ENCODE measurements at places on chromosomes 1 and 21. TPM values are rescaled to one million over a fixed set of nuclear protein-coding genes. Genes with fewer than 3 reads are reported as not detected.

Gene OR2AK2
- total RNA-seq = not detected

Gene OR6K6
- total RNA-seq = not detected

Gene KCNK2
- total RNA-seq = 0.80 TPM

Gene CYP4A22
- total RNA-seq = not detected

Gene C4BPA
- not detected for total RNA-seq

Gene DENND2D
- 5.7 TPM for total RNA-seq

Gene TAF12
- 55.2 TPM for total RNA-seq

Gene LCE1D
- total RNA-seq = not detected

Gene HSF2BP
- total RNA-seq = 3.5 TPM

Gene RCAN1
- total RNA-seq = 71.9 TPM

Gene ADGRL2
- 18.0 TPM for total RNA-seq

Gene GPR52
- total RNA-seq = not detected

Gene ACOT11
- 1.3 TPM for total RNA-seq

Gene GJA9
- total RNA-seq = not detected

Gene TEKT2
- not detected for total RNA-seq

- DNase-seq = no peak
Observed at GRCh38 chr1:191696354-191696753, 461.9 kb upstream of the RGS18 start.

- DNase-seq = no peak
Observed at GRCh38 chr1:36530261-36530660, 47.5 kb upstream of the CSF3R start.

GRCh38 chr21:44972821-44973220 is 33.0 kb downstream of the SLX9 start:
- DNase-seq = no peak

DNA sequence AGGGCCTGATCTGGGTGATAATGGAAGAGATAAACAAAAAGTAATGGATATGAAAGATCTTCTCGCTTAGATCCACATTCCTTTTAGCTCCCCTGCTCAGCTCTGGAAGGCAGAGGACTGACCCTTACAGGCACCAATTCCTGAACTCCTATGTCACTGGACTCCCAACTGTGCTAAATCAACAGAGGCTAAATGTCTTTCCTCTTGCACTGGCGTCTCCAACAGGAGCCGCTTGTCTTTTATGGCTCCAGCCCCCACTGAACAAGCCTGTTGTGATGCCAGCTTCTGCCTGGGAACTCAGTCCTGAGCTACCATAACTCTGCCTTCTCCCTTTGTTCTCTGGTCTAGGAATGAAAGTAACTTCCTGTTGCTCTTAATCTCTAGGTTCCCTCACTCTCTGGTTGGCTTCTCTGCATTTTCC is 142.1 kb upstream of the COL11A1 start:
- DNase-seq = no peak

DNA sequence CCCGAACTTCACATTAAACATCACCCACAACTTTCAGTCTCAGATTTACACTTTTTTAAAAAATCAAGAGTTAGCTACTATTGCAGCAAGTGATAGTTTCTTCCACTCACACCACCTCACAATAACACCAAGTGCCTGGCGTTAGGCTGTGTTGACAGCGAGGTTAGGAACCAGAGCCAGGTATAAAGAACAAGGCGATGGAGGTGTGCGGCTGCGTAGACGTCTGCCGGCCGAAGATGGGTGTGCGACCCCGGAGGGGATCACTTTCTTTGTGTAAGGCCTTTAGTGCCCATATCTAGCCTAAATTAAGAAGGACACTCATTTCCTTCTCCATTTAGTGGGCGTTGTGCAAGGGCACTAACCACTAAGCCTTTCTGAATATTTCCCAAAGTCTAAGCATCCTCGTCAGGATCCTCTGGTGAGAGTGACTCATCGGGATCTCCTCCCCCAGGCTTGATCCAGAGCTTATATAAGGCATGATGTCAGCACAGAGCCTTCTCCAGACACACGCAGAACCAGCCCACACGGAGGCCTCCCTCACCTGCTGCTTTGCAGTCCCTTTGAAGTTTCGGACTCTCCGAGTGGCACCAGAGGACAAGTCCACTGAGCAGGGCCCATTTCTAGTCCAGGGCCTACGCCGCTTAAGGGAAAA is 11.8 kb downstream of the NHLH2 start:
- DNase-seq = peak; percentile 95

DNA sequence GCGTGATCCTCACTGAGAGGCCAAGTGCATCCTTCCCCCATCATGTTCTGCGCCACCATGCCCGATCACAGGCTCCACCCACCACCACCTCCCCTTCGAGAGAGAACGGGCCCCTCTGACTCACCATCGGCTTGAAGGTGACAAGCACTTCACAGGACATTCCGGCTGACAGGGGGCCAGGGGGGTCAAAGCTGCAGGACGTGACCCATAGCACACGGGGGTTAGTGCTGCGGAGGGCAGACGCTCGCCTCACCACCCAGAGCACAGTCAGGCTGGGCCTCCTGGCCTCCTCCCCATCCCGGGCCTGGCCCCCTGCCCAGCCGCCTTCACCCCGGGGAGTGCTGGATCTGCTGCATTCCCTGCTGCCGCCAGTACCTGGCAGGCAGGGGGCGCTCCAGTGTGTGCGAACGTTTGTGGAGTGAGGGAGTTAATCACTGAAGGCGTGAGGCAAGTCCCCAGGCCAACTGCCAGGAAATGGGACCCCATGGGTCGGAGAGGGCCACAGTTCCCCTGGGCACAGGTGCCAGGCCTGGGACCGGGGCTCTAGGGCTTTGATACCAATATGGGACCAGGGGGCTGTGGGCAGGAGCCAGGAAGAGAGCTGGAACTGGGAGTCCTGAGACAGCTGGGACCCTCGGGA is 40.9 kb upstream of the TMEM52 start:
- peak; percentile 92 for DNase-seq

GRCh38 chr1:91870322-91870721 is 15.6 kb downstream of the TGFBR3 start:
- no peak for DNase-seq

- DNase-seq = no peak
Observed at GRCh38 chr1:179351281-179351680, 14.5 kb upstream of the AXDND1 start.

DNA sequence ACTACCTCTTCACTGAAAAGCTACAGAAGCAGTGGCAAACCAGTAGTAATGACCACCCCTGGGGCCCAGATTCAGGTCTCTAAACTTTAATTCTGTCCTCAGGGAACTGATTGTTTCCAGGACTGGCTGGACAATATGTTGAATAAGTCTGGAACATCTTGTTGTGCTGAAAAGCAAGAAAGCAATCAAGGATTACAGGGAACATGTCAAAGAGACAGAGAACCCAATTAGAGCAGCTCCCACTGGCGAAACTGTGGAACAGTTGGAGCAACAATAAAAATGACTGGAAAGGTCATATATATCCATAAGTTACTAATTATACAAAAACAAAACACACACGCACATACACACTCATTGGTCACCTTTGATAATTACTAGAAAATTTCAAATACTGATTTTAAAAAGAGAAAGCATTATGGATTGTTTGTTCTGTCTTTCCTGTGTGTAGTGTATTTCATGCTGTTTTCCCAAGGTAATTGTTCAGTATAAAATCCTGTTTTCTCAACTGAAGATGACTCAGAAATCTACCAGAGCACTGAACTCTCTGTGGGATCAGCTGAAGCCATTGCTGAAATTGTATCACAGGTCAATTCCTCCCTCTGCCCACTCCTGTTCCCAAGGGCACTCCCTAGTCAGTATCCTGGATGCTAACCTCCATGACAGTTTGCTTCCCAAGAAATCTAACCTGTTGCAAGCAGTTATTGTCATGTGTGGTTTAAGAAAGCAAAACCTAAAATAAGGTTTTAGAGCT is 83.6 kb upstream of the RGS1 start:
- peak; percentile 38 for DNase-seq

- no peak for DNase-seq
Observed at GRCh38 chr1:181588631-181589030, 105.3 kb downstream of the CACNA1E start.

DNA sequence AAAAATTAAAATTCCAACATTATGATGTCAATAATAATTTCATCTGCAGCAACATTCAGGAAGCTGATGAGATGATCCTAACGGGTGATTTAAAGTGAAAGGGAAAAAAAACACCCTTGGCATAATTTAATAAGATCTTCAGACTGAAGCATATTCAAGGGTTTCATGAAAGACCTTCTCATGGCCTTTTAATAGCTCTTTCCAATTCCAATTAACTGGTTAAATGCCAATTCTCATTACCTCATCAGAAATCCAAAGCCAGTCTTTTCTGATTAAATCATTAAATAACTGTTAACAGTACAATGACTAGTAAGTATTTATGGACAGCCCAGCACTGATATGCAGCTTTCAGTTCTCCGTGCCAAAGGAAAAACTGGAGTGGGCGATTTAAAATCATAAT is 407.5 kb downstream of the SMYD3 start:
- no peak for DNase-seq

DNA sequence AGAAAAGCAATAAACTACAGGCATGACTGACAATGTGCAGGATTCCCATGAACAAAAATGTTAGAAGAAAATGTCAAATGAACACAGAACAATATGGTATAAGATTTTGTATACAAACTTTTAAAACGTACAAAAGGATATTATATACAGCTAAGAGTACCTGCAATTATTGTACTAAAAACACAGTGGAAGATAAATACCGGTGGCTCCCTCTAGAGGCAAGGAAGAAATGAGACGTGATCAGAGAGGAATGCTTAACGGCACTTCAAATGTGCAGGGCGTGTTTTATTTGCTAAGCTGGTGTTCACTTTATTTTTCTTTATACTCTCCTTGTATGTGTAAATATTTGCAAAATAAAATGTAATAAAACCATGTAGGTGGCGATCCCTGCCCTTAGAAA is 191.8 kb upstream of the SAMSN1 start:
- DNase-seq = peak; percentile 4

DNA sequence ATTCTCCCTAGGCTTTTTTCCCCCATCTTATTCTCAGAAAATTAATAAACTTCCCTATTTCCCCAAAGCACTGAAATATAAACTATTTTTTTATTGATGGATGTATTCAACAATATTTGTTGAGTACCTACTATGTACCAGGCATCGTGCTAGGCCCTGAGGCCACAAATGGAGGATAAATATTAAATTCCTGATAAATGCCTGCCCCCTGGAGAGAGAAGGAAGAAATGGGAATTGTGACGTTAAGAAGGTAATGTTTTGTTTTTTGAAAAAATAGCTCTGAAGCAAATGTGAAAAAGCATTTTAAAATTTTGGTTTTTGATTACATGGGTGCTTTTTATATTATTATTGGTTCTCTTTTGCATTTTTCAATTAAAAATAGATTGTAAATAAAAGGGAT is 60.5 kb upstream of the DPT start:
- DNase-seq = no peak

- no peak for DNase-seq
Observed at GRCh38 chr1:69673321-69673720, 105.6 kb downstream of the LRRC7 start.

GRCh38 chr1:65820983-65821382 is 28.3 kb downstream of the PDE4B start:
- peak; percentile 83 for DNase-seq

DNA sequence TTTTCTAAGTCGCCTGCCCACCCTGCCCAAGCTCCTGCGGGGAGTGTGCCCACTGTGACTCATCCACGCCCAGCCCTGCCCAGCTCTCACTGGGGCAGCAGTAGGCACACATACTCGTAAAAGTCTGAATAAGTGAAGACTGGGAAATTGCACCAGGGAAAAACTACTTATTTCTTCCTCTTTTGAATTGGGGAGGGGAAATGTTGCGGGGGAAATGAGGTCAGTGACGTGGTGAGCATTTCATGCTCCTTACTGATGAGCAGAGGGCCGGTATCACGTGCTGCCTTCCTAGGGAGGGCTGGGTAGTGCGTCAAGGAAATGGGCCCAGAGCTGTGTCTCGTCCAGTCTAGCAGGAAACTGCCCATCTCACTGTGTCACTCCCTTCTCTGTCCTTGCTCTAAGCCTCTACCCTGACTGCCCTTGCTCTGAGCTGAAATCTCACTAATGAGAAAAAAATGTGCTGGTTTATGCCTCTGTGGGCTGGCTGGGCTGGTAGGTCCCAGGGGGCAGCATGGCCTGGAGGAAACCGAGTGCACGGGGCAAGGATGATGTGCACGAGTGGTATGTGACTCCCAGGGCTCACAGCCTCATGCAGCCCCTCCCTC is 13.5 kb upstream of the TNFRSF1B start:
- peak; percentile 49 for DNase-seq

DNA sequence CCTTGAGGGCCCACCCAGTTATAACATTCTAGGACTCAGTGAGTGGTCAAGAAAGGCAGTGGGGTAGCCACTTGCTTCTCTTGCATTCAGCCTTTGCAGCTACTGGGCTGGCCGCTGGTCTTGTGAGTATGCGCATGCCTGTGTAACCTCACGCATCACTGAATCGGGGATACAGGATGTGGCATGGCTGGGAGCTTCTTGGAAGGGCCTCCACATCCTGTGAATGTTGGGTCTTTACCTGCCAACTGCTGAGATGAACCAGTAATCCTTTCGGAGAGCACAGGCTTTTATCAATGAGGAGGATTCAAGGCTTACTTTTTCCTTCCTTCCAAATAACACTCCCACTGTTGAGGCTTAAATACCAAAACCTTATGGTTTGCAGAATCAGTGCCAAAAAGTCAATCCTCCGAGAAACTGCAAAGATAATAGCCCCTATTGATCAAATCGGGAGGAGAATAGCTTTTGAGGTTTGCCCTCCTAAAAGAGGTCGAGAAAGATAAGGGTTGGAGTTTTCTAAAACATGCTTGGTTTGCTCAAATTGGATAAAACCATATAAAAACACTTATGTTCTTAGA is 198.9 kb upstream of the UBE2U start:
- DNase-seq = peak; percentile 61

GRCh38 chr1:176068901-176069300 is 138.2 kb downstream of the COP1 start:
- DNase-seq = no peak

DNA sequence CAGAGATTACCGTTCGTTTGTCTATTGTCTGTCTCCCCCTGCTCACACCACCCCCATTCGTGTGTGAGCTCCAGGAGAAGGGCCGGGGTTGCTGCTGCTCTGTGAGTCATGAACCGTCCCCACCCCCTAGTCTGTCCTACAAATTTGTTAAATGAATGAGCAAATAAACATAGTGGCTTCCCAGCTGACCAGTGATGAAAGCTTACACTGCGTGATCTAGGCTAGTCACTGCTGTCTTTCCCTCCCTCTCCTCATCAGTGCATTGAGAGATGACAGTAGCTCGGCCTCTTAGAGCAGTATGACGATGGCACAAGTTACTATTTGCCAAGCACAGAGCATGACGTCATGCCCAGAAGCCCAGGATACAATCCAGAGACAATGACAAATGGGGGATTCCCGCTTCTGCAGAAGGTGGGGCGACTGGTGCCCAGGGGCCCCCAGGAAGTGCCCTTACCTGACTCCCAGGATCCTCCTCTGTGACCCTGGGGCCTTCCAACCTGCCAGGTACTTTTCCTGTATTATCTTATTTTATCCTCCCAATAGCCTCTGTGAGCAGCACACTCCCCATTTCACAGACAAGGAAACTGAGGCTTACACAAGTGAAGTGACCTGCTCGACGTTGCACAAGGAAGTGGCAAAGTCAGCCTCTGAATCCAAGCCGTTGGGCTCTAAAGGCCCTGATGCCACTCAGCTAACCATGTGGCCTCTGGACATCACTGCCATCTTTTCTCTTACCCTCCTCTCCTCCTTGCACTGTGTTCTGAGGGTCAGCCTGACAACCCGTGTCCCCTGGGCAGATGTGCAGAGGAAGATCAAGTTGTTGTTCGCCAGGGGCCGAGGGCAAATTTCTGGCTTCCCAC is 8.6 kb upstream of the EPHA2 start:
- DNase-seq = peak; percentile 96

- DNase-seq = no peak
Observed at GRCh38 chr1:83619170-83619896, 379.6 kb downstream of the TTLL7 start.

- no peak for DNase-seq
Observed at GRCh38 chr1:71882226-71882625, 400.1 kb downstream of the NEGR1 start.

GRCh38 chr1:56331892-56332567 is 247.3 kb downstream of the PLPP3 start:
- DNase-seq = peak; percentile 95

All from Daoy (cell line).